ENCODE measurements at places on chromosomes 2 and 18.

GRCh38 chr2:98140210-98140609, 53.2 kb downstream of the VWA3B start:
- no peak for DNase-seq

GRCh38 chr2:39128919-39129391, 8.1 kb upstream of the SOS1 start:
- DNase-seq = no peak

DNA sequence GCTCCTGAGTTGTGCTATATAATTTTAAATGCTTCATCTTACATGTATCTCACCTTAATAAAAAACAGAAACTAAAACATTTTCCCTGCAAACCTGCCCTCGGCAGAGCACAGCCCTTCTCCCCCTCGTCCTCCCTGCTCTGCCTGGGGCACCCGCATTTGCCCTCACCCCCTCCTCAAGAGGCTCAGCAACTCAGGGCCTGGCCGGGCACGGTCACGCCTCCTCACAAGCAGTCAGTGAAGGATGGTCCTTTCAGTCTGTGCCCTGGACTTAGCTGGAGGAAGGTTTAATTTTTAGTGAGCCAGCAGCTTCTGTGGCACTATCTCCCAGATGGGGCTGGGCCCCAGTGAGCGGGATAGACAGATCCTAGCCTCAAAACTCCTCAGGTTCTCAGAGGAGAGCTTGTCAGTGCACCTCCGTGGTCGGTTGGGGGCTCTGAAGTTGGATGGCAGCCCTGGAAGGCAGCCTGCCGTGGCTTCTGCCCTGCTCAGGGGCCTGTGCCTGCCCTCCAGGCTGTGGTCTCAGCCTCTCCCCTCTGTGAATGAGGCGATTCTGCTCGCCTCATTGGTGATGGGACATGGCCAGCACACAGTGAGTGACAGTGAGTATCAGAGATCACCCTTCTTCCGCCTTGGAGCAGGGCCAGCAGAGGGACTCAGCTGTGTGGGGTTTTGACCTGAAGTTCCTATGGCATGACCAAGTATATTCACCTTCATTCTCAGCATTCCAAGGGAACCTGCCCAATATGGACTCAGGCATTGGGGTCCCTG, 56.3 kb upstream of the AFF3 start:
- DNase-seq = no peak

DNA sequence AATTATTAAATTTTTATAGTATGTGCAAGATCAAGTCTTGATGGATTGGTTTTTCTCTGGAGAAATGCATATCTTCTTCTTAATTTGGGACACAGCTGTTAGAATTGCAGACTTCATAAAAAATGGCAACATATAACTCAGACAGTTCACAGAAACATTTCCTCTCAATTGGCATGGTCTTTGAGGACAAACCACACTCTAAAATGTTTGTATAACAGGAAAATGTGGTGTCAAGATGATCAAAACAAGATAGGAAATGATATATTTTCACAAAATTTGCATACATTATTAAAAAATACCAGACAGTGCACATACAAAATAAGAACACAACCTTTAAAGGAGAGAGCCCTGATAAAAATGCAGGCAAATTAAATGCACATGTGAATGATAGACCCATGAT, 63.9 kb downstream of the ICOS start:
- DNase-seq = no peak

- no peak for DNase-seq
Measured at GRCh38 chr2:47162780-47163179, 7.7 kb upstream of the STPG4 start.

GRCh38 chr2:74281141-74281975, 61.9 kb downstream of the SLC4A5 start:
- no peak for DNase-seq

- DNase-seq = no peak
Measured at GRCh38 chr2:170493426-170494097, 221.6 kb upstream of the SP5 start.

- no peak for DNase-seq
Measured at GRCh38 chr2:70397186-70397585, 95.3 kb upstream of the FAM136A start.

- no peak for DNase-seq
Measured at GRCh38 chr2:105882920-105883435, 138.3 kb downstream of the NCK2 start.

Measured in chondrocyte (in vitro differentiated cells).